Lung (tissue), 17 donors: ENCODE measurements at places on chromosomes 3 and 15.
A peak's percentile ranks its signal among the peaks of the same experiment; 100 is the strongest.

GRCh38 chr3:161449785-161450184, 46.8 kb upstream of the OTOL1 start:
- no peak for DNase-seq

- DNase-seq = no peak
Measured at GRCh38 chr3:176349706-176350105, 847.6 kb downstream of the TBL1XR1 start.

DNA sequence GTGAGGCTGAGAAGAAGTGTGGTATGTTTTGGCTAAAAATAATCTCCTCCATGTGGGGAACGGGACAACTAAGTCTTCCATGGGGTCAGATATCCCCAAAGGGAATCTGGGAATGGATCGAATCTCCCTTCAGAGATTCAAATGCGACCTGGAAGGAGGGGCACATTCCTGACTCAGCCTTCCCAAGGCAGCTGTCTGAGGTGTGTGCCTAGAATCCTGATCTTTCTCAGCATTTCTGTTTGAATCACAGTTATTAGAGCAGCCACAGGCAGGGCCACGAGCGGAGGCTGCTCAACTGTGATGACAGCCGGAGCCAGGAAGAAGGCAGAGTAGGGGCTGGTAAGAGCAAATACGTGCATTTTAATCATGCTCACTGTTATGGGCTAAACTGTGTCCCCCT, 135.1 kb downstream of the ADAMTS17 start:
- DNase-seq = no peak

- DNase-seq = peak; percentile 25
Measured at GRCh38 chr15:93088200-93088980, 621 bp downstream of the RGMA start.

- no peak for DNase-seq
Measured at GRCh38 chr3:25142609-25143355, 285.3 kb upstream of the RARB start.

- DNase-seq = no peak
Measured at GRCh38 chr15:65887565-65887964, 18.3 kb downstream of the RAB11A start.

DNA sequence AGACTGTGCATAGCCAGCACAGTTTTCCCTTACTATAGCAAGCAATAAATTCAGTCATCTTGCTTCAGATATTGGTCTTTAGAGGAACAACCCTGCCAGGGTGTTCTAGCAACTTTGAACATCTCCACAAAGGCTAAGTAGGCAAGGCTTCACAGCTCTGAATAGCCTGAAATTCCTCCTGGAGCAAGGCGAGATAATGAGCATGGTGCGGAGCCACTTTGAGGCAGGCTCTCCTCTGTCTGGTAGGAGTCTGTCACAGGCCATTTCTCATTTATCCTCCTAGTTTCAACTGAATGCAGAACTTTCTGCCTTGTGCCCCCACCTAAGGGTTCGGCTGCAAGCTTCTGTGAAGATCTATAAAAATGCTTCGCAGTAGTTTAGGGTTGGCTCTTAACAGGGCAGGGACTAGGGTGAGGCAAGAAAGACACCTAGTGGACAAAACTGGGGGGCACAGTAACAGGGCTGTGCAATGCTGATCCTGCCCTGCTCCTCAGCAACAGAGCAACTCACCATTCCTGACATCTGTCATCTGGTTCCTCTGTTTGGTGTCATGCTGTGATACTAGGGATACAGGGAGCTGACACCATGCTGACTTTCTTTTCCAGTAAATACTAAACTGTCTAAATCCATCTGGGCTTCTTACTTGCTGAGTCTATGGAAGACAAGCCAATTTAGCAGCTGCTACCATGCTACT, 16.6 kb upstream of the EHHADH start:
- DNase-seq = no peak

- DNase-seq = no peak
Measured at GRCh38 chr3:168598250-168598649, 502.5 kb upstream of the GOLIM4 start.

GRCh38 chr15:64755427-64755940, 19.9 kb downstream of the RBPMS2 start:
- no peak for DNase-seq

DNA sequence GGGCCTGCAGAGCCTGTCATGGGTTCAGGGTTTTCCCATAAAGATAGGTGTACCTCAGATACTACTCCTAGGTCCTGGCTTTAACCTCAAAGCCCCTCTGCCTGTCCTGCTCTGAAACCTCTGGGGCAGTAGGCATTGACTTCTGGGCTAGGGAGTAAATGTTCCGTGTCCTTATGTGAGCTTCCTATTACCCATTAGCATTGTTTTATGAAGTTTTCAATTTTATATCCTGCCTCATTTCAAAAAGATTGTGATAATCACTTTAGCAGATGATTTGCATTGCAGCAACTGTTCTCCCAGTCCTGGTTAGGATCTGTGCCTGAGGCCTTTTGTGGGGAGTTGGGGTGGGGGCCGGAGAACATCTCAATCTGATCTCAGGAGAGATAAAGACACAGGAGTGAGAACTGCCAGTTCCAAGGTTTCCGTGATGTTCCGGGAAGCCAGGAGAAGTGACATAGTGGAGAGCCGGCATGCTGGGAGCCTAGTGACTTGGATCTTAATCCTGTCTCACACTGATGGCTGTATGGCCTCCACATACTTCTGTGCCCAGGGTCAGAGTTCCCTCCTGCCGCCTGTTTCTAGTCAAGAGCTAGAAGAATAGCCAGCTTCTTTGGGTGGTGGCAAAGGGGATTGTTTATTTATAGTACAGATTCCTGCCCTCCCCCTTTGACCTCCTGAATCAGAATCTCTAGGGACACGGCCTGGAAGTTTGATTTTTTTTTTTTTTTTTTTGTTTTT, 10.6 kb downstream of the TPM1 start:
- DNase-seq = peak; percentile 54

DNA sequence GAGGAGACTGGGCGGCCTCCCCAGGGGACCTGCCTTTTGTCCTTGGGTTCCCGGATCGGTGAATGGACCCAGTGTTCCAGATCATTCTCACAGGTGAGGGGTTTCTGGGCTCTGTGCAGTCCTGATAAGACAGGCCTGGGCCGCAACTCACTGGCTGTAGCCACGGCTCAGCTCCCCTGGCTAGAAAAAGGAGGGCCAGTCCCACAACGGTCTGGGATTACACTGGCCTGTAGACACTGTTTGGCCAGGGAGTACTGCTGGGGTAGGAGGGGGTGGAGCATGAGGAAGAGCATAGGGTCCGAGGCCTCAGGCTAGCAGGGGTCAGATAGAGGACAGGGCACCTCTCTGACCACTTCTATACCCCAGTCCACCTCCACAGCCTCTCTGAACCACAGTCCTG, 21.0 kb upstream of the TICRR start:
- DNase-seq = no peak

GRCh38 chr3:71653414-71653807, 69.9 kb upstream of the FOXP1 start:
- DNase-seq = no peak

GRCh38 chr3:194739498-194740284, 54.0 kb downstream of the FAM43A start:
- no peak for DNase-seq

GRCh38 chr3:32969656-32970055, 18.2 kb downstream of the CCR4 start:
- no peak for DNase-seq

GRCh38 chr3:182697345-182697919, 95.9 kb upstream of the ATP11B start:
- no peak for DNase-seq

DNA sequence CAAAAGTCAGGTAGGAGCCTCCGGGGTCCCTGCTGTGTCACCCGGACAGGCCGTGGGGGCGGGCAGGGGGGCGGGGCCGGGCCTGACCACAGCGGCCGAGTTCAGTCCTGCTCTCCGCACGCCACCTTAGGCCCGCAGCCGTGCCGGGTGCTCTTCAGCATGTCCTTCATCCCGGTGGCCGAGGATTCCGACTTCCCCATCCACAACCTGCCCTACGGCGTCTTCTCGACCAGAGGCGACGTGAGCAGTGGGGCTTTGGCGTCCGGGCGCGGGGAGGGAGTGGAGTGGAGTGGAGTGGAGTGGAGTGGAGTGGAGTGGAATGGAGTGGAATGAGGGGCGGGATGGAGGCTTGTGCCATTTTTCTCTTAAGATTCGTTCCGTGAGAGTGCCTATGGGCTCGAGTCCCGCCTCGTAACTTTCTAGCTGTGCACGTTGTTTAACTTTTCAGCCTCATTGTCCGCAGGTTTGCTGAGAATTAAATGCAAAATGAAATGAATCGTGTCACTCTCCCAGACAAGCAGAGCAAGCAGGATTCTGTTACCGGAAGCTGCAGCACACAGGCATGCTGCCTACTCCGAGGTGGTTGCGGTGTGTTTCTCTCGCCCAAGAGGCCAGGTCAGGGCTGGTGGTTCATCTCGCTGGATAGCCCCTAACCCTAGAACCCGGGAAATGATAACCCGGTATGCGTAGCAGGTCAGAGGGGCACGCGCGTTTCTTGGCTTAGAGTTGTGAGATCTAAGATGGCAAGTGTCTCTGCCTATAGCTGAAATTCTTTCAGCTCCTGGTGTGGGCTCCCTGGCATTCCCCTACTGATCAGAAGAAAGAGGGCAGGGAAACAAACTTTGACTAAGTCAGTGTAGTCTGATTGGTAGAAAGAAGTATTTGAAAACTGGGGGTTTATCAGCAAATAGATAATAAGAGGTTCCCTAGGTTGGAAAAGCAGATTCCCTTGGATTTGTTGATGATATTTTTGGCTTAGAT, at the start of gene FAH:
FAH (plus strand) TSS at position 104 of the 981 bp plus-strand sequence; CDS start at position 160, 56 bp downstream.
- peak; percentile 69 for DNase-seq

- peak; percentile 79 for DNase-seq
Measured at GRCh38 chr3:74630602-74631001, 16.1 kb upstream of the CNTN3 start.

- DNase-seq = peak; percentile 59
Measured at GRCh38 chr3:37308247-37308646, 133.9 kb upstream of the LRRFIP2 start.

- no peak for DNase-seq
Measured at GRCh38 chr15:60115579-60116380, 111.7 kb downstream of the FOXB1 start.
